Stimulated activated CD8-positive, alpha-beta memory T cell treated with anti-CD3 and anti-CD28 coated beads, Interleukin-15, amount 100 ng/mL, for 24 hours (primary cell): ENCODE measurements at places on chromosomes 6 and 20.

DNA sequence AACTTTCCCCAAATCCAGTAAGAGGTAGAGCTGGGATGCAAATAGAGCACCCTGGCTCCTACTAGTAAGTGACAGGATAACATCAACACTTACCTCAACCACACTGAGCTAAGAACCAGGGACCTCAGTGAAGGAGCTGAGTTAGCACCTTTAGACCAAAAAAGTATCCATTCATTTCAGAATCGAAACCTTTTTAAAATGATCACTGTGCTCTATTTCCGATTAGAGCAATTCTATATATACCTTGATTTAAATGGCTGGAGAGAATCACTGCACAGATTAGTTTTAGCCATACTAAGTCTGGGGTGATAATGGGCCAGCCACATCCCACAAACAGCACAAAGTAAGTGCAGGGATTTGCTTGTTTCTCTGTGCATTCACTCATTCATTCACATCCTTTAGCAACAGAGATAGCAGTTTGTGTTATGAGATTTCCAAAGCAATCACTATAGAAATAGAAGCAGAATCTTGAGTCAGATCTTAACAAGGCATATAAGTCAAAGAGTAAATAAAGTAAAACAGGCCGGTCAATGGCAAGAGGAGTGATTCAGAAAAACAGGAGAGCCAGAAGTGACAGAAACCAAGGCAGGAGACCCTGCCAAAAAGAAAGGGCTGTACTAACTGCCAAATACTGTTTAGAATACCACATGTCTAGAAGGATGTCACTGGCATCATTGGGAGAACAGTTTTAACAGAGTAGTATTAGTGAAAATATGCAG lies 136.3 kb downstream of the KIF13A start:
- no peak for DNase-seq

DNA sequence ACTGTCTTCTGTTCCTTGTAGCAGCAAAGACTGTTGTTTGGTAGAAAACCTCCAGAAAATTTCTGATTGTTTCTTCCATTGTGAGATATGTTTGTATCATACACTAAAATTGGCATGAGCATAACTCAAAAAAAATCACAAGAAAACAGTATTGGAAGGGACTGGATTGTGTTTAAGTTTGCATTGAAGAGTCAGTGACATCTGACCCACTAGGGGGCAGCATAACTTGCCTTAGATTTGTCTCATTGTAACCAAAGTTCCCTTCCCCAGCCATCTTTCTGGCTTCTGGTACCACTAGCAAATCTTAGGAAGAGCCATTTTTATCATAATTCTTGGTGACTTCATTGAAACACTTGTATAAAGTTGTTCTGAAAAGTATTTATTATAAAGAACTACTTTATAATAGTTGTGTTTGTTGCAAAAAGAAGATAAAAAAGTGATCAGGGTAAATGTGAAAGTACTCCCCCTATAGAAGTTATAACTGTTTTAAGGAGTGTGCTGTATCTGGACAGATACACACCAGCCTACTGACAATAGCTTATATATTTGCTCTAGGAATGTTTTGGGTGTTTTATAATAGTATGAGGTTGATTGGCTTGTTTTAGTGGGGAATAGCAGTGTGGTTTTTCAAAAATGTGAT lies 7.7 kb downstream of the CSTF1 start:
- DNase-seq, result no peak

DNA sequence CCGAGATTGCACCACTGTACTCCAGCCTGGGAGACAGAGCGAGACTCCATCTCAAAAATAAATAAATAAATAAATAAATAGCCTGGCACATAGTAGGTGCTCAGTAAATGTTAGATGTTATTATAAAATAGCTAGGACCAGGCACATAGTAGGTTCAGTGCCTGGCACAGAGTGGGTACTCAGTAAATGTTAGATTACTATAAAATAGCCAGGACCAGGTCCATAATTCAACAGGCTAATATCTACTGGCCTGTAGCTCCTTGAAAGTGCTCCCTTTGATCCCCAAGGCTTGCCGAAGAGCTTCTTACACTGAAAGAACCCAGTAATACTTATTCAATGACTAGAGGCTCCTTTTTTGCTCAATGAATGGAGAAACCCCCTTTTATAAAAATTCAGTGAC lies 215.1 kb upstream of the ZNF217 start:
- DNase-seq, result no peak

DNA sequence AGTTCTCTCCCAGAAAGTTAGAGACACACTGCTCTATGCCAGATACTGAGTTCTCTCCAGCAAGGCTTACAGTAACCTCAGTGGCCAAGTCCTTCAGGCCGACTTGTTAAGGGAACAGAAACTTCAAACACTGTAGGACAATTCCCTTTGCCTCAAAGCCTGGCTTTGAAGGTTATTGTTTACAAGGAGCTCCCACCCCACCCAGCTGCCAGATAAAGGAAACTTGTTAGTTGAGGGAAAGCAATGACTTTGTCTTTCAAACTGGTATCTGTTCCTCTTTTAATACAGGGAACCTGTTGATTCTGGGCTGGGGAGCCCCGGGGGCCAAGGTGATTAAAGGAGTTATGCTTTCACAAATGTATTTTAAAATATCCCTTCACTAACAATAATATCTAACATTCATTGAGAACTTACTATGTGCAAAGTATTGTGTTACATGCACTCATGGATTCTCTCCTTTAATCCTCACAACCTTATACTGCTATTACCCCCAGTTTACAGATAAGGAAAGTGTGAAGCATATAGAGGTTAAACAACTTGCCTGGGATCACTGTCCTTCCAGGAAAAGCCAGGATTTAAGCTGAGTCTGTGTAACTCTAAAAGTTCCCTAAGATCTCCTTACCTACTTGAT lies 27.6 kb upstream of the CDKN1A start:
- no peak for DNase-seq

GRCh38 chr6:41729624-41730023 lies 5.8 kb downstream of the TFEB start:
- no peak for DNase-seq

- no peak for DNase-seq
These were observed 5.1 kb upstream of the SRPK1 start for GRCh38 chr6:35925961-35926360.

- DNase-seq, result no peak
These were observed 10.5 kb downstream of the ZC3H12D start for GRCh38 chr6:149474108-149474935.

GRCh38 chr20:42530855-42531448 lies 658.8 kb downstream of the PTPRT start:
- DNase-seq, result no peak

DNA sequence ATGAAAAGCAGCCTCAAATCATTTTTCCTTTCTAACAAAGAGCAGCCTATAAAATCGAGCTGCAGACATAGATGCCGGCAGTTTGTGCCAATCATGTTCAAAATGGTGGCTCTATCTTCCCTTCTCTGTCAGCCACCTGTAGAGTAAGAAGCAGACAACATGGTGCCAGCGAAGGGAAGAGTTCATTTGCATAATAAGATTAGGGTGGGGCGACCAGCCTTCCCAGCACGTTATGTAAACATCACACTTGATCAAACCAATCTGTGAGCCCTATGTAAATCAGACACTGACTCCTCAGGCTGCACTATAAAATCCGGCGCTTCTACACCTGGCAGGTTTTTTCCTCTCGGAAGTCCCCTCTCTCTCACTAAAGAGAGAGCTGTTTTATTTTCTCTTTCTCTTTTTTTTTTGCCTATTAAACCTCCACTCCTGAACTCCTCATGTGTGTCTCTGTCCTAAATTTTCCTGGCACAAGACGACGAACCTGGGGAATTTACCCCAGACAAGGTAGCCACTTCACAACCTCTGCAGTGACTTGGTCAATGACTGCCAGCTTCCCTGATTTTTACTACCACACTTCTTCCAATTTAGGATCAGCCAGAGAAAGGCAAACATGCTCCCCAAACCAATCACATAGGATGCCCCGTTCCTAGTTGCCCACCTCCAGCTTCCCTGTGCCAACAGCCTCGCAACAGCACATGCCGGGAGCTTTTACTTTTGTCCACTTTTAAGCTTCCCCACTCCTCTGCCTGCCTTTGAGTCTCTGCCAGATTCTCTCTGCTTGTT lies 12.9 kb downstream of the TPMT start:
- no peak for DNase-seq

GRCh38 chr20:44702776-44703175 lies 12.4 kb upstream of the CCN5 start:
- no peak for DNase-seq

DNA sequence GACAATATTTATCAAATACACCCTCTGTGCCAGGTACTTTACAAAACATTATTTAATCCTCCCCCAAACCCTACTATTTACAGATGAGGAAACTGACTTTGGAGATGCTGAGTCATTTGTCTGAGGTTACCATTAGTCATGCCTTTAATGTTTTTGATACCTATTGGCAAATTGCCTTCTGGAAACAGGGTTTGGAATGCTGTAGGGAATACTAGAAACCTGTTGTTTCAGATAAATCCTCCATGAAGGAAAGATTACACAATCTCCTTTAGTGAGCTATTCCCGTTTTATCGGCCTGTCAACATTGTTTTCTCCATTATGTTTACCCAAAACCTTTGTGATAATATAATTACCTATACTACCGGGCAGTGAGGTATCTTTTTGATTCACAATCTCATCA lies 93.6 kb upstream of the ADGRF1 start:
- no peak for DNase-seq

DNA sequence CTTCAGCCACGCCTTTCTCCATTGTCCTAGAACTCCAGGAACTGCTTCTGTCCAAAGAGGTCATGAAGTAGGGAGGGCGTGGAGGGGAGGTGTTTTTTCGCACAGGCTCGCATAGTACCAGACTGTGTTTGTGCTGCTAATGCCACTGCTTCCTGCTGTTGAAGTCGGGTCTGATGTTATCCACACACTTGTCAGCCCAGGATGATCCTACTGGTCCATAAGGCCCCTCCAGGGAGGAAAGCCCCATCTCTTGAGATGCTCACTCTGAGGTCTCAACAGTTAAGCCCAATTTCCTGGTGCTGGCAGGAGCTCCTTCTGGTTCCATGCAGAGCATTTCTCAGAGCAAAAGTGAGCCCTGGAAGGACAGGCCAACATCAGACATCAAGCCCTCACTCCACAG lies 65.6 kb downstream of the C6orf118 start:
- DNase-seq, result no peak

GRCh38 chr6:170436209-170436809 lies 116.8 kb downstream of the PSMB1 start:
- DNase-seq, result no peak

- no peak for DNase-seq
These were observed 27.9 kb upstream of the POPDC3 start for GRCh38 chr6:105207524-105208269.

DNA sequence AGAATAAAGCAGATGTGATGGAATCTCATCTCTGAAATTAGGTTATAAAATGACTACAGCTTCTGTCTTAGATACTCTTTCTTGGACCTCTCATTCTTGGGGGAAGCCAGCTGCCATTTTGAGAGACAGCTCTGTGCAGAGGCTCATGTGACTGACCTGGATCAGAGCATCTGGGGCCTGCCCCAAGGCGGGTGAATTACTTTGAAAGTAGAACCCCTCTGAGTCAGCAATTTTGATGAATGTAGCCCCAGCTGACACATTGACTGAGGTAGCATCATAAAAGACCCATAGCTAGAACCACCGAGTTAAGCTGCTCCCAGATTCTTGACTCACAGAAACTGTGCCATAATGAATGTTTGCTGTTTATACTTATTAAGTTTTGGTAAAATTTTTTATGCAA lies 124.5 kb downstream of the THEMIS start:
- no peak for DNase-seq

GRCh38 chr6:168631564-168631963 lies 190.6 kb downstream of the SMOC2 start:
- no peak for DNase-seq

- DNase-seq, result no peak
These were observed 14.4 kb upstream of the MAS1L start for GRCh38 chr6:29502181-29502580.

GRCh38 chr20:59185809-59186208 lies 22.2 kb downstream of the ZNF831 start:
- no peak for DNase-seq

GRCh38 chr20:5919626-5920544 lies 30.4 kb downstream of the TRMT6 start:
- DNase-seq, result no peak

GRCh38 chr20:3911956-3912355 lies 22.8 kb downstream of the PANK2 start:
- no peak for DNase-seq

- DNase-seq, result no peak
These were observed 662.6 kb downstream of the RFPL4B start for GRCh38 chr6:113009682-113010081.

- DNase-seq, result no peak
These were observed 27.8 kb downstream of the LRRC1 start for GRCh38 chr6:53822401-53823125.

DNA sequence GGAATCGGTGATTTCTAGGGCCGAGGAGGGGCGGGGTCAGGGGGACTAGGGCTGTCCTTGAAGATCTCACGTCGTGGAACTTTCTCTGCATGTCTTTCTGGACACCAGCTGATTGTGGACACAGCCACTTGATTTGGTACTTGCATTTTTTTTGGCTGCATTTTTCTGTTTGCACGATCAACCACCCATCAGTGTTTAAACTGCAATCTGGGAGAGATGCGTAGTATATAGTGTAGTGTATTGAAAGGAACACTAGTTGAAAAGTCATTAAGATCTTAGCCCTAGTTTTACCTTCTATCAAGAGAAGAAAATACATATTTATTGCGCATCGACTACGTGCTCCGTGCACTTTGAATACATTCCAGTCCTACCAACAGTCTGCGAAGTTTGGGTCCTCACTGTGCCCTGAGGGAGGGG lies 657 bp downstream of the NT5DC1 start:
- DNase-seq, result no peak

DNA sequence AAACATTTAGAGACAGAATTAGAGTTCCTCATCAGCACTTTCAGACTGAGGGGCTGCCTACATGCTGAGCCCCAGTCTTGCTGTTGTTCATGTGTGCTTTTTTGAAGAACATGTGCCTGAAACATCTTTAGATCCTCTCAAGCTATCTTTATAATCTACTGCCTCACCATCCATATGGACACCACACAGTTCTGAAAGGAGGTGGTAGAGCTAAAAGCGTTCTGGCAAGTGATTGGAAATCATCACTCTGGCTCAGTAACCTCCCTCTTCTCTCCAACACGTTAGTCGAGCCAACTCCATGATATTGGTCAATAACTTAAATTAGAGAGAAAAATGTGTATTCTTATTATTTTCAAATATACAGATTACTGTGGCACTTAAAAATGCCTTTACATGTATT lies 40.6 kb downstream of the CLVS2 start:
- no peak for DNase-seq

DNA sequence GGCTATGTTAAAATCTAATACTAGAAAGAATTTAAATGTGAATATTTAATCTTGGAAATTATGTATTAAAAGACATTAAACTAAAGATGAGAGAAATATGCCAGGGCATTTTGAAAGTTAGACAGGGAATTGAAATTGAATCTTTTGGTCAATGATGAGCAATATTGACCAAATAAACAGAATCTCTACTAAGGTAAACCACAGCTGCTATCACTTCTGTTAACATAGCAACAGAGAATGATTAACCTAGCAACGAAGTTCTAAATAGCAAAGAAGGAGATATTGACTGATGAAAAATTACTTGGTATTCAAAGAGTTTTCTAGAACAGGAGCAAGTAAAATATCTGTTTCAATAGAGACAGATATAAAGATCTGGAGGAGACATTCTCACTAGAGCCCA lies 45.2 kb upstream of the RSPO3 start:
- DNase-seq, result no peak
